IPS DF 6.9 (cell line): ENCODE measurements at places on chromosomes 6 and 20.

- DNase-seq = no peak
Observed at GRCh38 chr20:24952376-24953208, 3.5 kb downstream of the CST7 start.

DNA sequence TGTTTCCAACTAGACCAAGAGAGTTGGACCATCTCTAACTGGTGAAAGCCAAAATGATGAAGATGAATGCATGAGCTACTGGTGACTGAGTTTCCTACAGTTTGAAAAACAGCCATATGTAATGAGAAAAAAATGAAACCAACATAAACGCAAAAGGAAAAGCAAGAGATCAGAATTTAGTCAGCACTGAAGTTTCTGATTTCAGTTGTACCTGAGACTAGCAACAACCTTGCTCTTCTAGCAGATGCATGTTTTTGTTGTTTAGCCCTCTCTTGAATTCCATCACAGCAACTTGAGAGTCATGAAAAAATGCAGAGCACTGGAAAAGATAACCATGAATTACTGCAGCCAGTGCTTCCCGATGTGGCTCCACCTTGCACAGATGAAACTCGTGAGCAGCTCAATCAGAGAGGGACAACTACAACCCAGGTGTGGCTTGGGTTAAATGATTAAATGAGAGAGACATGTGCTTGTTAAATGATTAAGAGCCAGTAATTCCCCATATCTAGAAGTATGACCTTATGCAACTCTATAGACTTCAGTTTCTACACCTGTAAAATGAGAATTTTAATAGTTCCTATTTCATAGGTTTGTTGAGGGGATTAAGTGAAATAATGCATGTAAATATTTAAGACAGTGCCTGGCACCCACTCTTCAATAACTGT lies 104.8 kb downstream of the ELOVL4 start:
- no peak for DNase-seq

DNA sequence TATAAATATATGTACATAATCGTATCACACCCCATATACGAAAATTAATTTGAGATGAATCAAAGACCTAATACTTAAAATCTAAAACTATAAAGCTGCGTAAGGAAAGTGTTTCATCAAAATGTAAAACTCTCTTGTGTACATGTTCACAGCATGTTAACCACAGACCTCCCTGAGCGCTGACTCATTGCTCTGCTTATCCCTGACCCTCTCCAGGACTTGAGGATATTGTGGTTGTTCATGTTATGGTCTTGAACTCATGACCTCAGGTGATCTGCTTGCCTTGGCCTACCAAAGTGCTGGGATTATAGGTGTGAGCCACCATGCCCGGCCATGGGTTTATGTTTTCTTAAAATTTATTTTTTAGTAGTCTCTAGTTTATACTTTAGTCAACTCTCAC lies 14.2 kb downstream of the FAM83B start:
- DNase-seq = no peak

- no peak for DNase-seq
Observed at GRCh38 chr6:50087231-50087954, 37.7 kb upstream of the DEFB112 start.

GRCh38 chr6:154514481-154514880 lies 4.0 kb upstream of the CNKSR3 start:
- DNase-seq = no peak

DNA sequence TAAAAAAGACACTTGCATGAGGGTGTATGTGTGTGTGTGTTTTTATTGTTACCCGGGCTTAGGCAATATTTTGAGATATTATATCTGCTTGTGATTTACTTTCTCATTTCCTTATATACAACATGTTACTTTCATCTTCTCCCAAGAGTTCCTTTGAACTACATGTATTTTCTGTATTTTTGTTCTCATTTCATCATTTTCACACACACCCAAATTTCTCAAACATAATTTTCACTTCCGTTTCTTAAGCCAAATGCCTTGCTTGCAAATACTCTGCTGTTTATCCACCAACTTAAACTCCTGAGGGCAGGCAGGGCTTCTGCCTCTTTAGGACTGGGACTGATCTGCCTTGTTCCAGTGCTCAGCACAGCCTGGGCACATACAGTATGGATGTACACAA lies 69.3 kb upstream of the FYN start:
- DNase-seq = no peak

GRCh38 chr20:63704749-63705117 lies 3.0 kb downstream of the ARFRP1 start:
- no peak for DNase-seq

DNA sequence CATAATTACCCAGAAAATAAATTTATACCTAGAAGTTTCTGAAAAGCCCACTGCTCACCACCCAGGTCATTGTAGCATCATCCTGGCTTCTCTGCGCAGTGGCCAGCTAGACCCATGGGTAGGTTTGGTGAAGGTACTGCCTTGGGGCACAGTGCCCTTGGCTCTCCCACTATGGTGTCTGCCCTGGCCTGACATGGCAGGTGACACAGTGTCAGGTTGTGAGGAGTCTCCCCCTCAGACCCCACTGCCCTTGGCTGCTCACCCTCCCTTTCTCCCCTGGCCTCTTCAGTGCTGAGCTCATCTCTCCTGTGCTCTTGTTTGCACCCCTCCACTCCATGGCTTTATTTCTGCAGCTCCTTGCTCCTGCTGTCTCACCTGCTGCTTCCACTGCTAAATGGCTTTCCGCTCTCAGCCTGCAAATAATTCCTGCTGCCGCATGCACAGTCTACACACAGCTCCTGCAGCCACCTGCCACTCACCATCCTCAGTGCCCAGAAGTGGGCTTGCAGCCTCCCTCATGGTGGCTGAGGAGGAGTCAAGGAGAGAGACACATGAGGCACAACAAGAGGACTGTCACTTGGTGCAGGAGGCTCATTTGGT lies 313.4 kb upstream of the MOCS1 start:
- DNase-seq = no peak

DNA sequence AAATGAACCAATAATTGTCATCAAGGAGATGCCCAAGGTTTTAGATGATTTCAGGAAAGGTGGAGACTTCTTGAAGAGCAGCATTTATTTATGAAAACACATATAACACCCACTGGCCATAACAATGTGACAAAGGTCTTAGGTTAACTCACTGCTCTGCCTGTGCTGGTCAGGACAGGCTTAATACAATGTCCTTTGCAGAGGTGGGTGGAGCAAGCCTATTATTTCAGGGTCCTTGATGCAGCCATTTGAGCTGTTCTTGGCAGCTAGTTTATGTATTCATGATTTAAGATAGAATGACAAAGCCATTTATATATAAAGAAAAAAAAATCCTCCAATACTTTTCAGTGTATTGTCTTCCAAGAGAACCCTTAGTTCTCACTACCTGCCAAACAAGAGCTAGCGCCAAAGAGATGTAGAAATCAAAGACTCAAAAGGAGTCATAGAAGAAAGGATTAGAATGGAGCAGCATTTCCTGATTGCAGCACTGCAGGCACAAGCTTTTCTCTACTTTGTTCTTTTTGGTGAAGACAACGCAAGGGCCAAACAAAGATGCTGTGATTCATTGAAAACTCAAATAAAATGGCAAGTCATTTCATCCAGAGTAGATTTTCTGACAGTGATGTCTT lies 124.3 kb upstream of the TSHZ2 start:
- no peak for DNase-seq
